ENCODE measurements at places on chromosomes 11 and 22.

GRCh38 chr22:46122511-46122971, 27.8 kb upstream of the PPARA start:
- peak; percentile 64 for DNase-seq

DNA sequence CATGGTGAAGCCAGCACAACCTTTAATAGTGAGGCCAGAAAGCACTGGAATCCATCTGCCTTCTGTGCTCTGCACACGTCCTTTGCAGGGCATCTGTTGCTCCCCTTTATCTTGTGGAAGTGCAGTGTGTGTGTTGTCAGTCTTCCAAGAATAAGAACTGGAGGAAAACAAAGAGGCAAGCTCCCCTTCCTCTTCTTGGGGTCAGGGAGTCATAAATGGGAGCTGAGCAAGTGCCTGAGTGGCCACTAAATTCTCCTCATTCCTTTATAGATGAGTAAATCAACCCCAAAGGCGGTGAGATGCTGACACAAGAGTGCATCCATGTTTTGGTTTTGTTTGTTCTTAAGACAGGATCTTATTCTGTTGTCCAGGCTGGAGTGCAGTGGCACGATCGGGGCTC, 38.3 kb downstream of the WT1 start:
- DNase-seq = no peak

DNA sequence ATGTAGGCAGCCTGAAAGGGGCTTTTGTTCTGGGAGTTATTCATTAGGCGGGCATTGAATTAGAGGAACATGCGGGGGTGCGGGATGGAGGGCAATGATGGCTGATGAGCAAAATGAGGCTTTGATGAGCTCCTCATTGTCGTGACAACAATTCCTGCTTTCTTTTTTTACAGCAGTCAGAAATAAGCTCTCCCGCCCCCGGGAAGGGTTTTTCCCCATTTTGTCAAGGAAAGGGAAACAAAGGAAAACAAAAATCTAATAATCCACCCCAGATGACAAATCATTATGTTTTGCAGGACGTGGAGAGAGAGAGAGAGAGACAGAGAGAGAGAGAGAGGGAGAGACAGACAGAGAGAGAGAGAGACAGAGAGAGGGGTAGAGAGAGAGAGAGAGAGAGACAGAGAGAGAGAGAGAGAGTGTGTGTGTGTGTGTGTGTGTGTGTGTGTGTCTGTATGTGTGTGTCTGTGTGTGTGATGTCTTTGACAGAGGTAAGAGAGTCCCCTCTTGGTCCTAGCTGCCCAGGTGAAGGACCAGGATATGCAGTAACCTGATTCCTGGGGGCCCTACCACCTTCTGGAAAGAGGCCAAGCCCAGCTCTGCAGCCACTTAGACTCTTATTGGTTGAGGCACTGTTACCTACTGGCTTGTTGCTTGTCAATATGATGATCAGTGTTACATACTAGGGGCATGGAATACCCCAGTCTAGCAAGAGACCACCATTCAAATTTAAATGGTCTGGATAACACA, 46.7 kb upstream of the PARVA start:
- DNase-seq = peak; percentile 24

DNA sequence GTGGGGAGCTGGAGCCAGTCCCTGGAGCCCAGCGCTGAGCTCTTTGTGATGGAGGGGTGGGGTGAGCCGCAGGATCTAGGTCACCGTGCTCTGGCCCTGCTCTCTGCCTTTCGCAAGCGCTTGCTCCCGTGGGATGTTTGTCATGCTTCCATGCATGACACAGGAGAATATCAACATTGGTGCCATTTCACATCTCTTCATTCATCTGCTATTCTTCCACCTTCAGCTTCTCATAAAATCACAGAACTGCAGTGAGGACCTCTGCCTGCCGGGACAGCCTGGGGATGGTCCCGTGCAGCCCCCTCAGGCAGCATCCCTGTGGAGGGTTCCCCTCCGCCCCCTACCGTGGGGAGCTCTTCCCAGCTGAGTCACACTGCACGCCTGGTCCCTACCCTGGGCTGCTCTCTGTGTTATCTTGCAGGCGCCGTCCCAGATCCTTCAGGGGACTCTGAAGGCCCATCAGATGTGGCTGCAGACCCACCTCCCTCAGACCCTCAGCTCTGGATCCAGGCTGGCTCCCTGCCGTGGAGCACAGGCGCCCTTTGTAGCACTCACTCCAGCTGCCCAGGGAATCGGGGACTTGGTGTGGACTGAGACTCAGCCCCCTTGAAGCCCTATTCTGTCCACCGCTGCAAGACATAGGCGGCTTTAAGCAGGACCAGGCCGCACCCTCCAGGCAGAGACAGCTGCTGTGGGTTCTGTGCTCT, 5.1 kb upstream of the SEPTIN5 start:
- no peak for DNase-seq

DNA sequence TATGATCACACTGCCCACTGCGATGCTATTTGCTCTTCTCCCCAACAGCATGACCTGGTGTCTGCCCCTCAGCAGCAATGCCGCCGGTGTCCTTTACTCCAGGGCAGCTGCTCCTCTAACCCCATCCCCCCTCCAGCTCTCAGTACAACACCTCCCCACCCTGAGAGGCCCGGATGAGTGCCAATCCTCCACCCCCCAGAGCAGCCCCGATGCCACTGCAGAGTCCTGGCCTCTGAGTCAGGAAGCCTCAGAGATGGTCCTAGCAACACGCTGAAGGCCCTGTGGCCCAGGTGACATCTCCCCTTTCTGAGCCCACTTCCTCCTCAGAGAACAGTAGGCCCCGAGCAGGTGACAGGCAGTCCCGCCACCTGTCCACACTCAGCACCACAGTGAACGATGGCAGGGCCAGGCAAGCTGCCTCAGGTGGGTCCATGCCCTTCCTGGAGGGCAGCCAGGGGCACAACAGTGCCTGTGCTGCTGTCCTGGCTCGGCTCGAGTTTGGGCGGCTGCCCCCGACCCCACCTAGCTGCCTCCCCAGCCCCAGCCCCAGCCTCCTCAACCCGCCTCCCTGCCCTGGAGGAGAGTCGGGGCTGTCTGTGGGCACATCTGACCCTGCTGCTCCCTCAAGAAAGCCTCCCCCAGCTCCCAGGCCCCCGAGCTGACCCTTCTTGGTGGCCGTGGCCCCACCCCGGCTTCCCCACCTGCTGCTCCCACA, 3.9 kb upstream of the NDUFS8 start:
- DNase-seq = no peak

GRCh38 chr22:42930810-42931420, 73.8 kb upstream of the ARFGAP3 start:
- DNase-seq = no peak
